Stimulated activated CD8-positive, alpha-beta memory T cell treated with anti-CD3 and anti-CD28 coated beads, Interleukin-7, amount 100 ng/mL, for 1 hour (primary cell): ENCODE measurements at places on chromosomes 7 and 10.

GRCh38 chr10:44045020-44045419 is 339.9 kb downstream of the CXCL12 start:
- DNase-seq: no peak

- DNase-seq: no peak
These were observed 19.3 kb downstream of the OR6B1 start for GRCh38 chr7:144019457-144019856.

- DNase-seq: no peak
These were observed 521.0 kb downstream of the KIF20B start for GRCh38 chr10:90222372-90222771.

DNA sequence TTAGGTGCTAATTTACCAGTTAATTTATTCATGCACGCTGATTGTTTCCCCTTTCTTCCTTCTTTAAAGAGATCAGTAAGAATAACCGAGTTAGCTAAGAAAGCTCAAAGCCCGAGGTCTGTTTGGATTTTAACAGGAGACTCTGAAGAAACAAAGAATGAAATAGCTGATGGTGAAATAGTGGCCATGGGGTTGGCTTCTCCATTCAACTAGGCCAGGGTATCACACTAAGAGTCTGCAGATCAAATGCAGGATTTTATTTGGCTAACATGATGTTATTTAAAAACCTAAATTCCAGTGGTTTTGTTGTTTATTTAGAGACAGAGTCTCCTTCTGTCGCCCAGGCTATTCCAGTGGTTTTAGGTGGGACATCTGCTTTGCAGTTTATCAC is 65.2 kb upstream of the SYPL1 start:
- DNase-seq: no peak

DNA sequence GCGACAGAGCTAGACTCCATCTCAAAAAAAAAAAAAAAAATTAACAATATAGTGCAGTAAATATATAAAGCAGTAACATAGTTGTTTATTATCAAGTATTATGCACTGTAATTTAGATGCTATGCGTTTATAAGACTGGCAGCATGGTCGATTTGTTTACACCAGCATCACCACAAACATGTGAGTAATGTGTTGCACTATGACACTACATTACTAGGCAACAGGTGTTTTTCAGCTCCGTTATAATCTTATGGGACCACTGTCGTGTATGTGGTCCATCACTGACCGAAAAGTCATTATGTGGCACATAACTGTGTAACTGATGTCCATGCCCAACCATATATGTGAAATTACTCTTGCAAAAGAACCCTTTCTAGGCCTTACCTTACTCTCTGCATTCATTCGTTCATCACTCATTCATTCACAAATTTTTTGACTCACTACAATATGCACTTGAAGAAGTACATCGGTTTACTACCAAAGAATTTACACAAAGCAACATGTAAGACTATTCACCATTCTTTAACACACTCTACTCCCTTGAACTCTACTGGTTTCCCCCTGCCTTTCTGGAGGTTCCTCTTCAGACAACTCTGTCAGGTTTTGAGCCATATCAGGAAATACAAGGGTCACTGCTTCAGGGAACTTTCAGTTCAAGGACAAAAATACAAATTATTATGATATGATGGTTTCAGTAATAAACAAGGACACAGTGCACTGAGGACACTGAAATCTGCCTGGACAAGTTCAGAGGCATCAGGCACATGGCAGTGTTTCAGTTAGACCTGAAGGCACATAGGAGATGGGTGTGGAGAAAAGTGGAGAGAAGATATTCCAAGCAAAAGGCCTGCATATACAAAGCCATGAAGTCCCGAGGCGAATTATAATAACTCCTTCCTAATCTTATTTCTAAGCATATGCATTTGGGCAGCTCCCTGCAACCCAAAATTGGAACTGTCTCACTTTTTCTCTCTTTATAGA is 17.4 kb downstream of the ITGB1 start:
- no peak for DNase-seq

GRCh38 chr10:84342584-84342983 is 14.2 kb downstream of the CCSER2 start:
- no peak for DNase-seq

DNA sequence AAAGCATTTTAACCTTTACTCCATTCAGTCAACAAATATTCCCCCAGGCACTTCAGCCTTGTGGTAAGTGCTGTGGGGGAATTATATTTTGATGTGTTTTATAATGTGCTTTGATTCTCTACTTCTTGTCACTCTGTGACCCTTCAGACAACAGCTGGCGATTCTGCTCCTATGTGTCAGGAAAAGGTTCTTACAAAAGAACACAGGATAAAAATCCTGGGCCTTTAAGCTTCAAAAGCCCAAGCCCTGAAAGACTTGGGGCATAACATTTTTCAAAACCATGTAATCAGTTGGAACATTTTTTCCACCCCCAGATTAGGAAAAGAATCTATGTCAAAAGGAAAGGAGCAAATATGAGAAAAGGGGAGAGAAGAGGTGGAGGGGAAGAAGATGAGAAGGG is 37.8 kb upstream of the LRRC17 start:
- no peak for DNase-seq

GRCh38 chr7:8783229-8783628 is 349.8 kb downstream of the NXPH1 start:
- DNase-seq: no peak

DNA sequence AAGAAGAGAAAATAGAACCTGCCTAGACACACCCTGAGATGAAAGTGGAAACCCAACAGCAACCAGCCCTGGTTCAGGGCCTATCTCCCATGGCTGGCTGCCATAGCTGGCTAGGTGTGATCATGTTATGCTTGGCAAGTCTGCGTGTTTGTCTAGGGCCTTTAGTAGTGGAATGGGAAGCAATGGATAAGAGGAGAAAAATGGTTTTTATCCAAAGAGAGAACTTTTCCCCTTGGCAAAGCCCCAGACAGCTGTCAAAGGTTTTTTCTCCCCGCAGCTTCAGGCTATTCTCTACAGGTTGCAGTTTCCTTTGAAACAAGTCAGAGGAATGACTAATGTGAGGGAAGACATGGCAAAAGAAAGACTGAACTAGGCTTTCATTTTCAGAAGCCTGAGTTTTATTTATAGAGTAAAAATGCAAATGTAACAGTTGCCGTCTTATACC is 161.5 kb downstream of the SEMA3D start:
- DNase-seq: no peak

GRCh38 chr10:71720288-71720687 is 710 bp upstream of the C10orf105 start:
- no peak for DNase-seq

GRCh38 chr7:142385491-142386340 is 127.9 kb upstream of the PRSS58 start:
- no peak for DNase-seq

DNA sequence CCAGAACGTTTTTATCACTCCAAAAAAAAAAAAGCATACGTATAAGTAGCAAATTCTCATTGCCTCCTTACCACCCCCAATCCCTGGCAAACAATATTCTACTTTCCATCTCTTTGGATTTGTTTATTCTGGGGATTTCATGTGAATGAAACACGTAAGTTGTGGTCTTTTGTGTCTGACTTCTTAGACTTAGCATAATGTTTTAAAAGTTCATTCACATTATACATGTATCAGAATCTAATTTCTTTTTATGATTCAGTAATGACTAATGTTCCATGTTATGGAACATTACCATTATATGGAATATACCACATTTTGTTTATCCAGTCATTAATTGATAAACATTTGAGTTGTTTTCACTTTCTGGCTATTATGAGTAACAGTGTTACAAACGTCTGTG is 12.5 kb upstream of the KLHL7 start:
- DNase-seq: no peak

GRCh38 chr7:33221390-33221789 is 92.0 kb downstream of the BBS9 start:
- DNase-seq: no peak

DNA sequence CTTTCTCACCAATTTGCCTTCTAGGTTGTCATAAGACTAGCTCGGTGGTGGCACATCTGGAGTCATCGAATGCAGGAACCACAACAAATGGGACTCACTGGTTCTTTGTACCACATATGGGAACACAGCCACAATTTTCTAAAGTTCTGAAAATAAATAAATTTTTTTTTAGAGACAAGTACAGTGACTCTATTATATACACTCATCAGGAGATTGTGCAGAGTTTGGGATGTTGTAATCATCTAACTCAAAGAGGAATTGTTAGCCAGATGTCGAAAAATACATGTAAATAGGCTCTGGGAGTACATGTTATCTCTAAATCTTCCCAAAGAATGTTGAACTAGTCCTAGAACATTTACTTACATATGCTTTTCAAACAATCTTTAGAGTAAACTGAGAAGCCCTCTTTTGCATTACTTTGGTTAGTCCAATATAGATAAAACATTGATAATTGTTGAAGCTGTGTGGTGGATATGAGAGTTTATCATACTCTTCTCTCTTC is 19.6 kb upstream of the SEPTIN7 start:
- no peak for DNase-seq

GRCh38 chr10:31081937-31082840 is 50.5 kb upstream of the ZNF438 start:
- no peak for DNase-seq

- no peak for DNase-seq
These were observed 802.3 kb upstream of the SORCS1 start for GRCh38 chr10:107966826-107967225.

DNA sequence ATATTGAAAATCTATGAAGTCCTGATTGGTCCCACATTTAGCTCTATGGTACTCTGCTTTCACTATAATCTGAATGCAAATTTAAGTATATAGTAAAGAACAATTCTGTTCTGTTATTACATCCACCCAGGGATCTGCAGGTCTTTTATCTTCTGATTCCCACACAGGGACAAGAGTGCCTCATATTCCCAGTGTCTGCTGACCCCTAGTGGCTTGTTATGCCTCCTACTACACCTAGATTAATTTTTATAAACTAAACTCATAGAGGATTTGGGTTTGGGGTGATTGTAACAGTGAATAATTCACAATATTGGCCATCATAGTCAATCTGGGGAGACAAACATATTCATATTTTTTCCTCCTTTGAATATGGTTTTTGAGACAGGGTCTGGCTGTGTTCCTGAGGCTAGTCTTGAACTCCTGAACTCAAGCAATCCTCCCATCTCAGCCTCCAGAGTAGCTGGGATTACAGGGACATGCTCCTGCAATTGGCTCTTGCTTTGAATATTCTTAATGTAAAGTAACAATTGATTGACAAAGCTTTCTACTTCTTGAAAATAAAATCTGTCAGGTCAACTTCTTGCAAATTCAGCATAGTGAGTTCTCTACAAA is 282.1 kb downstream of the KCND2 start:
- no peak for DNase-seq

DNA sequence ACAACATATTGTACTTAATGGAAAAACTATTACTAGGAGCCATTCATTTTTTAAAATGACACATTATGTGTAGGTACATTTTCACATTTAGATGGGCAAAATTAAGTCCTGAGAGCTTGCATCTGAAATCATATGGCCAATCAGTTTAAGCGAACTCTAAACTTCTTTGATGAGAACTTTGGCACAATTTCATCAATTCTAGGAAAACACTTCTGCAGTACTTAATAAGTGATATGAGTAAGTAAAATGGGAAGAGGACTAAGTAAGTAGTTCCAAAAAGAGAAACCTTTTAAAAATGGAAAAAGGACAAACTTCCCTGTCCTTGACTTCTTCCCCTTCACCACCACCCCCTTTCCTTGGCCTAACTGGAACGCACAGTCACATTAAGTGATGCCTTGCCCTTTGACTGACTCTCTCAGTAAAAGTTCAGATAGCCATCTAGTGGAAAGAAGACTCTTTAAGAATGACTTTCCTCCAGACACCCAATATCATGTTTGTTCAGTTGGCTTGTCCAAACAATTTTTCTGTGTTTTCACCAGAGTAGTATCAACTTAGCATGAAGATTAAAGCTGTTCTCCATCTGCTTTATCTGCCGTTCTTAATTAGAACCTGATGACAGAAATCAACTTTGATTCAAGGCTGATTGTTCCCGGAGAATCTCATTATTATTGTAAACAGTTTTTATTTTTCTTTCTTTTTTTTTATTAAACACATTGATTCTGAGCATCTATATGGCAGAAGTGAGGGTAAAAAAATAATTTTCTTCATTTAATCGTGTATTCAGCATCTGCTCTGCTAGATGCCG is 45.1 kb downstream of the CNNM2 start:
- DNase-seq: no peak

DNA sequence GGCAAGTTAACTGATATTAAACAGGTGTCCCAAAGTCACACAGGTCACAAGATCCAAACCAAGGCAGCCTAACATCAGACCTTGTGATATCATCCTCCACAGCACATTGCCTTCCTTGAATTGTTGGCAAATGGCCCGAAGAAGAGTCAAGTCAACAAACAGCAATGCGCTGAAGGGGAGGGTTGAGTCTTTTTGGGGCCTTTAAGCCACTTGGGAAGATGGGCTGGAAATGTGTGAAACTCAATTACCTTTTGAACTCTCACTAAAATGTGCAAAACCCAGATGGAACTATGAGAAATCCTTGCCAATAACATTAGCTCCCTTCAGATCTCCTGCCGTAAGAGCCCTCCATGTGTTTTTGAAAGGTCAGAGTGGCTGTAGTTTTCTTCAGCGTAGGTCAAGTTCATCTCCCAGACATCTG is 47.9 kb upstream of the STK17A start:
- DNase-seq: no peak

DNA sequence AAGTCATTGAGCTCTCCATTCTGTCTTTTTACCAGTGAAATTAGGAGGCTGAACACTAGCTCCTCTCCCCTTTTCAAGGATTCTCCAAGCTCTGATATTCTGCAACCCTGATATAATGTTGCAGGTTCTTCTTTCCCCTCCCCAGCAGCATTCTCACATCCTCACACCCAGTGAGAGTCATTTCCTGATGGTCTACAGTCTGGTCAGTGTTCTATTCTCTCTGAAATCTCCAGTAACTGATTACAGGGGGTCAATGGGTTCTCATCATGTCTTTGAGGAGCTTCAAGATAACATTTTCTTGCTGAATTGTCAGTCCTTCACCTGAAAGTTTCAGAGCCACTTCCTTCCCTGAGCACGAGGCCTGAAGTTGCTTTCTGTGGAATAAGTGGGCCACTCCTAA is 299.4 kb downstream of the PTEN start:
- no peak for DNase-seq

DNA sequence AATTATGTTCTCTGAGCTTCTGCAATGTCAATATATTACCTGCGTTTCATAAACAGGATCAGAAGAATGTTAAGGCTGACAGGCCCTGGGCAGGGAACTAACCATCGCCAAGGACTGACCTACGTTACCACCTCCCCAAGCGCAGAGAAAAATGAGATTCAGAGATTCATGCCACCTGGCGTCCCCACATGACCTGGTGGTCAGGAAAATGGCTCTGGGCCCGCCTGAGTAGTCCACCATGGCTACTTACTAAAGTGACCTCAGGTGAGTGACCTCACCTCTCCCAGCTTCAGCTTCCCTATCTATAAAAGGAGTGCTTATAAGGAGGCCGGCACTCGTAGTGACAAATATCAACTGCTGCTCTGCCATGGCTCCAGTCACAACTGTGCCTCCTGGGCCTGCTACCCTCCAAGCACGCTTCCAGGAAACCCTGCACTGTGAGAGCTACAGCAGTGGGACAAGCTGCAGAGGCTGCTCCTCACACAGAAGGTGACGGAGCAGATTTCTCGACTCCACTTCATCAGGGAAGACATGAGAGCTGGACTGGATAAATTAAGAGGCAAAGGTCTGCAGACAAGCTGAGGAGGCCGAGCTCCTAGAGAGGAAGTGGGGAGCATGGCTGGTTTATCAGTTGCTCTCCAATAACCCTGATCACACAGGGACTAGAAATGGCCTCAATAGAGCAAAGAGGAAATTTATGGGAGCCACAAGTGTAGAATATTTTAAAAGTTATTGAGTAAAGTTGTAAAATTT is 103.0 kb downstream of the RNF216 start:
- no peak for DNase-seq
